Endodermal cell (in vitro differentiated cells): ENCODE measurements at places on chromosomes 6 and 20. TPM values are rescaled to one million over a fixed set of nuclear protein-coding genes. Genes with fewer than 3 reads are reported as not detected.

- DNase-seq: no peak
These were observed 36.7 kb downstream of the EBF4 start for GRCh38 chr20:2729251-2729713.

- peak; percentile 45 for DNase-seq
These were observed 228.5 kb downstream of the DLL1 start for GRCh38 chr6:170062209-170062914.

- DNase-seq: no peak
These were observed 23.5 kb upstream of the SIM1 start for GRCh38 chr6:100488244-100488643.

DNA sequence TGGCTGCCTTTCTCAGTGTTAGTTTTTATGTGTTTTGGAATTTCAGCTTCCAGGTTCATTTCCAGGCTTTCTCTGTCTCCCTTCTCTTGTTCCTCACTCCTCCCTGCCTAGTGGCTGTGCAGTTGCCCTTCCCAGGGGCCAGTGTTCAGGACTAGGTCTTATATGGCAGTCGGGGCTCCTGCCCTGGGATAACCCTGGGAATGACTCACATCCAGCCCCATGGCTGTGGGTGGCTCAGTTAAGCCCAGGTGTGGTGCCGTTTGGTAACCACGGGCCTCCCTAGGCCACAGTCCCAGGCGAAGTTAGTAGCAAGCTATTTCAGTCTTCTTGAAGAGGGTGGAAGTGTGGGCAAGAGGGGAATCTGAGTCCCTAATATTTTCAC lies 57.4 kb upstream of the DDR1 start:
- DNase-seq: peak; percentile 65

GRCh38 chr6:108163267-108163643 lies 2.6 kb upstream of the NR2E1 start:
- DNase-seq: peak; percentile 67

GRCh38 chr6:43932259-43933147 lies 162.5 kb downstream of the VEGFA start:
- DNase-seq: peak; percentile 50

- DNase-seq: peak; percentile 30
These were observed 6.4 kb upstream of the ZNF217 start for GRCh38 chr20:53599910-53600632.

GRCh38 chr20:19588732-19589131 lies 169.3 kb upstream of the RIN2 start:
- no peak for DNase-seq

DNA sequence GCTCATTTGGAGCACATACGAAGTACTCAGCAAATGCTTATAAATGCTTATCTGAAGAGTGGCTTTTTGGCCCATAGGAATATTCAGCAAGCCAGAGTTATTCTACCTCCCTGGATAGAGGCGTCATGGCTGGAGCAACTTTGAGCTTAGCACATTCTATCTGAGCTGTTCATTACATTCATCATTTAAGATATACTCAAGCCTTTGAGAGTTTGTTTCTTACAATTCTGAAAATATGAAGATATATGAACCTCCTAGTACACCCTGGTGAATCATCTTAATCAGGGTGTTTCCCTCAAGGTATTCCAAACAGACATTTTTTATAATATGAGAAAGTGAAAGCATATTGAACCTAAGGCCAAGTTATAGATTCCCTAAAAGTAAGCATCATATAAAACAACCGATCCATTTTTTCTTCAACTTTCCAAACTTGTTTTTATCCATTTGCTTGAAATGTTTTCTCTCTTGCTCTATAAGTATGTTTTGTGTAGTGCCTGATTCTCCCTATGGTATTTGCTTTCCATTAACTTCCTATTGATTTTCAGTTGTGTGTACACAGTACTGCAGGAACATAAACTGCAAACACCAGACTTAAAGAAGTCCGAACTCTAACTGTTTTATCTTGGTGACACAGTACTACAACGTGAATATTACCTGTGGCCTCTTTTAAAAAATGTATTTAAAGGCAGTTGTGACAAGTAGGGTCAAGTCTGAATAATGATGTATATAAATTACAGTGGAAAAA lies 139.7 kb upstream of the PTPRK start:
- no peak for DNase-seq

DNA sequence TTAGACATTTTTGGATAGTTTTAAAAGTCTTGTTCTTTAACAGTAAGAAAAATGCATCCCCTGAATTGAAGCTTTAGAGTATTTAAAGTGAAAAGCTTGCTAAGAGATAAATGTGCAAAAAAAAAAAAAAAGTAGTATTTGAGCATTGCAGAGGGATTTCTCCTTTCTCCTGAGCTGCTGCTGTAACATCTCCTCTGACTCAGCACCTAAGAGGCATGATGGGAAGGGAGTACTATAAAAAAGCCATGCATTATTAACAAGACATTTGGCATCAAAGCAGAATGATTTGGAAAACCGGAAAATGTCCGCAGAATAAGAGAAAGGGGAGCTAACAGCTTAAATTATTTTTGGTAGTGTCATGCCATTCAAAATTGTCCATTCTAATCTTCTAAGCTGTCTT lies 27.9 kb downstream of the B4GALT5 start:
- no peak for DNase-seq

GRCh38 chr6:3631877-3632276 lies 119.6 kb downstream of the PXDC1 start:
- DNase-seq: no peak

- DNase-seq: no peak
These were observed 10.5 kb upstream of the DEFB128 start for GRCh38 chr20:199996-200395.

GRCh38 chr6:41182069-41183034 lies 18.6 kb downstream of the TREML2 start:
- DNase-seq: peak; percentile 84

- DNase-seq: peak; percentile 77
These were observed 110.7 kb upstream of the PHACTR1 start for GRCh38 chr6:12605888-12606345.

GRCh38 chr6:17984812-17985670 lies 2.4 kb downstream of the KIF13A start:
- DNase-seq: no peak

- peak; percentile 79 for DNase-seq
These were observed 45.4 kb upstream of the BTN3A2 start for GRCh38 chr6:26319405-26320128.

GRCh38 chr20:8076306-8077136 lies 55.5 kb upstream of the PLCB1 start:
- DNase-seq: no peak

DNA sequence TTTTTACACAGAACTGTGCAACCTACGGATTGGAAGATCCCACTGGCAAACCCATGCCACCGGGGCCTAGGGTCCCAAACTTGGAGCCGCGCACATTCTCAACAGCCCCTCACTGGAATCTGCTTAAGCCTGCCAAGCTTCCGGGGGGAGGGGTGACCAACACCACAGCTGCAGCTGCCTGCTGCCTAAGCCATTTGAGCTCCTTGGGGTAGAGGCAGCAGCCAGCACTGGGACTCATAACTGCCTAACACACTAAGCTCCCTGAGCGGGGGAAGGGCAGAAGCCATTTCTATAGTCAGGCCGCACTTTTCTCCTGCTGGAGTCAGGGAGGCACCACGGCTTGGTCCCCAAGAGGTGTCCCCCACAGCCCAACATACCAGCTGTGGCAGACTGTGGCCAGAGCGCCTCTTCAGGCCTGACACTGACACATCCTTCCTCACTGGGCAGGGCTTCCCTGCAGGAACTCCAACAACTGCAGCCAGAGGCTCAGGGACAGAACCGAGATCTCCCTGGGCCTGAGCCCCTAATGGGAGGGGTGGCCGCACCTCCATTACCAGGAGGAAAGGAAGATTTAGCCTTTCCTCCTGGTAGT lies 270.3 kb upstream of the ECI2 start:
- DNase-seq: peak; percentile 67

DNA sequence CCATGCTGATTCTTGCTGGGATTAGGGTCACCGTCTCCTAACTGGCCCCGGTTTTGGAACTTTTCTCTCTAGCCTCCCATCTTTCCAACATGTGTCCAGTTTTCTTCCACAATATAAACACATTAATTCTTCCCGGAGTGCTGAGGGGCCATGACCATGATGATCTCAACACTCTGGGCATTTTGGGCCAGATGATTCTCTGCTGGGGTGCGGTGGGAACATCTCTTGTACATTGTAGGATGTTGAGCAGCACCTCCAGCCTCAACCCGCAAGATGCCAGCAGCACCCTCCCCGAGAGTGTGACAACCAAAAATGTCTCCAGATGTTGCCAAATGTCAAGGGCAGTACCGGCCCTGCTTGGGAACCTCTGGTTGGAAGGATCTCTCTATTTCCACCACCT lies 164.8 kb downstream of the TFAP2C start:
- no peak for DNase-seq

- DNase-seq: no peak
These were observed 195.7 kb downstream of the LMBRD1 start for GRCh38 chr6:69601132-69601531.

DNA sequence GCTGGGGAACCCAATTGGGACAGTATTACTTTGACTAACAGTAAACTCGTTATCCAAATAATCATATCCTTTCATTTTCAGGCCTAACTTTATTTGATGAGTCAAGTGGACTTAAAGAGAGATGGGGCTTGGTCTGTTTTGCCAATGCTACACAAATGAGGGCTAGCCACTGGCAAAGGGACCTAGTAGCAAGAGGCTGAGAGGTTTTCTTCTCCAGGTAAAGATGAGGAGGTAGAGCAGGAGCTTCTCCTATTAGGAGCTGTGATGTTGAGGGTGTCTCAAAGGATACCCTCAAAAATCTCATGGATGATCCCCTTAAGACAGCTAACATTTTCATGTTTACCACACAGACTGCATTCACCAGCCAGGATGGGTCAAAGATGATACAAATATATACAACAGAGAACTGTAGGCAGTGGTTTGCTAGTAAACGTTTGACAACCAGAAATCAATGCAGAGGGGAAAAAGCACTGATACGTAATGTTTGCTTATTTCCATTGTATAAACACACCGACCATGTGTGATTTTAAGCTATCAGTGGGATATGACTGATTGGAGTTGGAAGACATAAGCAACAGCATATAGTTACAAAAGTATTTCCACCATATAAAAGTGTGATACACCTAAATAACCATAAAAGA lies 153.3 kb downstream of the IBTK start:
- no peak for DNase-seq

DNA sequence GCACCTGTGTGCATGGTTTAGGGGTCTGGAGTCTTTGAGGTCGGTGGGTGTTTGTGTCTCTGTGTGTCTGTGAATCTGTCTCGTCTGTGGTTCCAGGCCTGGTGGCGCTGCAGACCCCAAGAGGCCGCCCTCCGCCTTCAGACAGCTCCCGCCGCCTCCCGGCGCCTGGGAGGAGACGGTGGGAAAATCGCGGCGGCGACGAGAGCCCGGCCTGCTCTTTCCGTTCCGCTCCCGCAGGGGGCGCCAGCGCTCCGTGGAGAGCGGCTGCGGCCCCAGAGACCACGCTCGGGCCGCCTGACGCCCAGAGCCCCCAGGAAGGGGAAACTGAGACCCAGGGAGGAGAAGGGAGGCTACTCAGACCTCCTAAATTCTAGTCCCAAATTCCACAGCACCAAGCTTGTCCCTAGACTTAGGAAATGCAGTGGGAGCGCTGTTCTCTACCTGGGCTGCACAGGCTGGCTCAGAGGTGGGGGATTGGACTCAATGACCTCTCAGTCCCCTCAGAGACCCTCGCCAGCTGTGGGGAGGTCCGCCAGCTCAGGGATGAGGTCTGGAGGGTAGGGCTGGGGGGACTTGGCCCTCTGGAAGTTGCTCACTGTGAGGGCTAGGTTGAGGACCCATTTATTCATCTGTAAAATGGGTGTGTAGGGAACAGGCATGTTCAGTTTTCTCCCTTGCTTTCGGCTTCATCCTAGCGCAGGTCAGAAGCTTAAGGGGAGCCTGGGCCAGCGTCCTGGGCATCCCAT lies 36.9 kb upstream of the BLCAP start:
- peak; percentile 91 for DNase-seq

GRCh38 chr6:132443206-132443605 lies 41.9 kb upstream of the MOXD1 start:
- no peak for DNase-seq

DNA sequence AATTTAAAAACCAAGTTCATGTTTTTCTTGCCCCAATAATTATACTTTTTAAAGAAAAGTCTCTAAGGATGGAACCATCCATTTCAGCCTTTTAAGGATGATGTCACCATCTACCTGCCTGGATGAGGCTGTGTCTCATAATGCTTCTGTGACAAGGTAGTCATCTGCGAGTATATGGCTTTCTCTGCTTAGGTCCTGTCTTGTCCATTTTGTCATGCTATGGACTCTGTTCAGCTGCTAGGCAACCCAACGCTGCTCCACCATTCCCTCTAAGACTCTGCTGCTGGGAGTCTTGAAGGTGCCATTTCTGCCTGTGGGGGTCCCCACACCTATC lies 459.8 kb upstream of the RUNX2 start:
- DNase-seq: no peak

DNA sequence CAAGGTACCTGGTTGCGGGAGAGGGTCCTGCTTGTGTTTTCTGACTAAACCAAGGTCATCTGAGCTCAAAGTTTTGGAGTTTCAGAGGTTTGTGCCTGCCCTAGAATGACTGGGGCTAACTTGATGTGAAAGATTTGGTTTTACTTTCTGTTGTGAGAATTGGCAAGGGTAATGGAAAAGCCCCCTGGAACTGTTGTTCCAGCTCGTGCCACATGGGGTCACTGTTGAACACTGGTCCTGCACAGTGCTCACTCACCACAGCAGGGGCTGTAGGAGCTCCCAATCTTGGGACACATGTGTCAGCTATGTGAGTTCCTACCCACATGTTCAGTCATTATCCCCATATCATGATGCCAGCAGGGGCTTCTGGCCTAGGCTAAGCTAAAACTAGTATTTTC lies 6.5 kb downstream of the TGM6 start:
- DNase-seq: peak; percentile 94

- no peak for DNase-seq
These were observed 127.0 kb downstream of the TBC1D7 start for GRCh38 chr6:13201336-13201735.

GRCh38 chr20:2397091-2397490 lies 16.4 kb downstream of the TGM6 start:
- DNase-seq: no peak

GRCh38 chr20:9179193-9179802 lies 110.4 kb downstream of the PLCB4 start:
- no peak for DNase-seq

- DNase-seq: no peak
These were observed 17.9 kb downstream of the CHMP4B start for GRCh38 chr20:33828967-33829560.

GRCh38 chr6:84013931-84014330 lies 19.6 kb upstream of the MRAP2 start:
- DNase-seq: no peak

The RIN2 gene
- total RNA-seq: 16.3 and 19.6 TPM in 2 replicates

The POM121L2 gene
- total RNA-seq: not detected in 2 replicates

The LBP gene
- 0.18 TPM in 1 of 3 replicates, not detected in the others for total RNA-seq

The TPD52L2 gene
- 51.8 to 68.5 TPM (median 68.3 TPM) in 3 replicates for total RNA-seq

The NR2E1 gene
- total RNA-seq: not detected in 2 replicates

The IL17F gene
- total RNA-seq: not detected in 3 replicates

The BPIFB2 gene
- total RNA-seq: not detected in 3 replicates

The HLA-G gene
- 0.58 to 1.3 TPM (median 1.1 TPM) in 3 replicates for total RNA-seq

The TMEM244 gene
- not detected in 2 replicates for total RNA-seq

The GPLD1 gene
- 5.2 and 5.3 TPM in 2 replicates for total RNA-seq

The KIF25 gene
- 1.3 to 1.6 TPM (median 1.3 TPM) in 3 replicates for total RNA-seq

The HNF4A gene
- total RNA-seq: 47.2 and 56.3 TPM in 2 replicates

The C20orf141 gene
- not detected in 3 replicates for total RNA-seq

The C6orf118 gene
- total RNA-seq: 0.41 and 1.1 TPM in 2 replicates

The SGK2 gene
- total RNA-seq: 1.7 to 8.0 TPM (median 5.3 TPM) in 3 replicates

The FNDC1 gene
- 0.34 and 0.55 TPM in 2 replicates for total RNA-seq

The FAXC gene
- total RNA-seq: 8.8 and 10.6 TPM in 2 replicates

The CAPN11 gene
- 0.61 and 1.2 TPM in 2 replicates for total RNA-seq

The RAB44 gene
- total RNA-seq: not detected in 3 replicates

The DDX43 gene
- total RNA-seq: not detected in 3 replicates
